ENCODE measurements at places on chromosomes 7 and 10.
A peak's percentile ranks its signal among the peaks of the same experiment; 100 is the strongest.

GRCh38 chr7:92246360-92247101 lies 757 bp downstream of the ANKIB1 start:
- DNase-seq: peak; percentile 83

DNA sequence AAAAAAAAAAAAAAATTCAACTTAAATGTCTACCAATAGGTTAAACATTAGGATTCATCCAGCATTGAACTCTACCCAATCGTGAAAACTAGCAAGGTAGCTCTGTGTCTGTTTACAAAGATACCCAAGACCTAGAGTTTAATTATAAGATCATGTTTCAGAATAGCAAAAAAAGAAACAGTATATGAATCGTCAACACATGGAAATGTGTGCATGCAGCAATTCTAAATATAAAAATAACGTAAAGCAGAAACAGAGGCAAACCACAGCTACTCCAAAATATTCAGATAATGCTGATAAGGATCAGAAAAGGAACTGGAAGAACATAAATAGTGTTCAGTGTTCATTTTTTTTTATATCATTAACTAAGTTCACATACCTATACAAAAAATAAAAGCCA lies 68.7 kb downstream of the AFAP1L2 start:
- DNase-seq: no peak

- DNase-seq: no peak
Measured at GRCh38 chr10:36281831-36282331, 639.8 kb upstream of the FZD8 start.

- DNase-seq: peak; percentile 99
Measured at GRCh38 chr10:101587725-101588653, at the start of the genes DPCD and POLL. Gene DPCD (plus strand): TSS chr10:101588321. CDS start chr10:101588337, 16 bp downstream. Gene POLL (minus strand): TSS chr10:101588257. CDS start chr10:101587360, 897 bp downstream.

DNA sequence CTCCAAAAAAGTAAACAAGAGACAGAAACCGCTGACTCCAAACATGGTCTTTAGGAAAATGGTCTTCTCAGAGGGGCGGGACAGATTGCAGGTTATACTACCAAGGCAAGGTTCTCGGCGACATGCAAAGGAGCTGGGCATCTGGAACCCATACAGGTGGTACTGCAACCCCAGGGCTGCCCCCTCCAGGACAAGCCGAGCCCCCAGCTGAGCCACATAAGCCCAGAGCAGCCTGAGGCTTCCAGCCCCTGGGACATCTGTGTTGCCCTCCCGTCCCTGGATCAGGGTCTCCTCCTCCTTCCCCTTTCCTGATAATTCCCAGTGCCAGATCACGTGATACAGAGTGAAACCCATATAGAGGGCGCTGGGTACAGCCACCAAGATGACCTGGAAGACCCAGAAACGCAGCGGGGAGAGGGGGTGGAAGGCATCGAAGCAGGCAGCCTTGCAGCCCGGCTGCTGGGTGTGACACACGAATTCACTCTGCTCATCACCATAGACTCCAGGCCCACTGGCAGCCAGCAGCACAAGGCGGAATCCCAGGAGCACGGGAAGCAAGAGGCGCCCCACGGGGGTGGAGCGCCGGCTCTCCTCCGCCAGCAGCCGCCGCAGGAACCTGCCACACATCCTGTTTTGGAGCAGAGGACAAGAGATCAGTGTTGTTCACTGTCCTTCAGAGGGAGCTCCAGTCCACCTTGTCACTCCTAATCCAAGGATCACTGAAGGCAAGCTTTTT lies at the start of gene GJC3:
TSS of gene GJC3 (minus strand) at position 627 of the 736 bp plus-strand sequence. CDS start at position 627, 0 bp downstream.
- DNase-seq: peak; percentile 48

- DNase-seq: no peak
Measured at GRCh38 chr10:130921911-130922440, 389.5 kb downstream of the TCERG1L start.

DNA sequence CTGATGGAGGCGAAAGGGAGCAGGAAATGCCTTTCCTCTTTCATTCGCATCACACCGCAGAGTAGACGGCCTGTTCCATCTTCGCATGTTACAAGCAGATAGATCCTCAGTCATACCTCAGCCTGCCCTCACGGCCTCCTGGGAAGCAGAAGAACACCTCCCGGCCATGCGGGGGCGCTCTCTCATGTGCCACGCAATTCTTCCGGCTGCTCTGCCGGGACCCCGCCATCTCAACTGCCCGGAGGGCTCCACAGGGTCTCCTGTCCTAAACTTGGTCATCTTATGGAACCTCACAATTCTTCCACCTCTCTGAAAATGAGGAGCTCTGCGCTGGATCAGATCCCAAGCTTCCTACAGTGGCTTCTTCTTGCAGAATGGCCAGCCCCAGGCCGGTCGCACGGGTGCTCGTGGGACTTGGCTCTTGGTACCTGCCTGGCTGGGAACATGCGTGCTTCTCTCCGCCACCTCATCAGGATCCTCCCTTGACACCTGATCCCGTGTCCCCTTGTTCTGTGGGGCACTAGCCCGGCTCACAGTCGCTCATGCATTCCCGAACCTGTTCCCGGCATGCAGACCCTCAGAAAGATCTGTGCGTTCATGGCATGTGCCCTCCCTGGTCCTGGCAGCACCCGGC lies 262.8 kb upstream of the SHH start:
- DNase-seq: no peak

GRCh38 chr7:151060416-151061212 lies 1.2 kb downstream of the SLC4A2 start:
- DNase-seq: no peak
